ENCODE measurements at places on chromosomes 13 and 19.

DNA sequence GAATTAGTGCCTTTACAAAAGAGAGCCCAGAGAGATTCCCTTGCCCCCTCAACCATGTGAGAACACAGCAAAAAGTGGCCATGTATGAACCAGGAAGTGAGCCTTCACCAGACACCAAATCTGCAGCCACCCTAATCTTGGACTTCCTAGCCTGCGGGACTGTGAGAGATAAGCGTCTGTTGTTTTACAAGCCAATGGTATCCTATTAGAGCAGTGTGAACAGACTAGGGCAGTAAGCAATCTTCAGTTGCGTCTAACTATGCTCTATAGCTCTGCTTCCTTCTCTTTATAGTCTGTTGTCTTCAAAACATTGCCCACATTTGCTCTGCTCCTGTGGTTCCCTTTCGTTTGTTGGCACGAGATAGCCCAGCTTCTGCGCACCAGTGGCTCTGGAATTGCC, 109.5 kb upstream of the FNDC3A start:
- no peak for DNase-seq

DNA sequence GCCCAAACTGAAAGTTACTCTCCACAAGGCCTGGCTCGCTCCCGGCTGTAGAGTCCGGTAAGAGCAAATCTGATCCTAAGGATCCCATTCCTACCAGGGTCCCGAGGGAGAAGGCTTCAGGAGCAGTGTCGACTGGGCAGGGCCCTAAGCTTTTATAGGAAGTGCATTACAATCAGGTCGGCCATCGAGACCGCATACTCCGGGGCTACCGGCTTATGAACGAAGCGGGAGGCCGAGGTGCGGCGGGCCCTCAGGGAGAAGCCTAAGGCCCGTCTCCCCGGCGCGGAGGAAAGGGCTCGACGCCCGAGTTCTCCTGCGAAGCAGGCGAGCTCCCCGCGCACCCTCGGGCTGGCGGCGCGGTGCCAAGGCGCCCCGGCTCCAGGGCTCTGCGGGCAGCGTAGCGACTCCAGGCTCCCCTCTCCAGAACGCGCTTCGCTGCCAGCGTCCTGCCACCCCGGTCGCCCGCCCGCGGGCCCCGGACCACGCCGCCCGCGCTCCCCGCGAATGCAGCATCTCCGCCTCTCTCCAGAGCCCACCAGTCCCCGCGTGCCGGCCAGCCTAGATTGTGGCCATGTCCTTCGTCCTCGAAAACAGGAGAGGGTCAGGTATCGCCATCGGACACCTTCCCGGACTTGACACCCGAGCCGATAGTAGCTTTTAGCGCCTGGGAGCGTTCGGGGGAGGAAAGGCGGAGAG, 1.4 kb downstream of the EFNB2 start:
- DNase-seq: peak; percentile 27

GRCh38 chr13:97367016-97367822, 66.8 kb upstream of the RAP2A start:
- no peak for DNase-seq

- DNase-seq: no peak
Observed at GRCh38 chr13:48741377-48741776, 87.6 kb downstream of the CYSLTR2 start.

DNA sequence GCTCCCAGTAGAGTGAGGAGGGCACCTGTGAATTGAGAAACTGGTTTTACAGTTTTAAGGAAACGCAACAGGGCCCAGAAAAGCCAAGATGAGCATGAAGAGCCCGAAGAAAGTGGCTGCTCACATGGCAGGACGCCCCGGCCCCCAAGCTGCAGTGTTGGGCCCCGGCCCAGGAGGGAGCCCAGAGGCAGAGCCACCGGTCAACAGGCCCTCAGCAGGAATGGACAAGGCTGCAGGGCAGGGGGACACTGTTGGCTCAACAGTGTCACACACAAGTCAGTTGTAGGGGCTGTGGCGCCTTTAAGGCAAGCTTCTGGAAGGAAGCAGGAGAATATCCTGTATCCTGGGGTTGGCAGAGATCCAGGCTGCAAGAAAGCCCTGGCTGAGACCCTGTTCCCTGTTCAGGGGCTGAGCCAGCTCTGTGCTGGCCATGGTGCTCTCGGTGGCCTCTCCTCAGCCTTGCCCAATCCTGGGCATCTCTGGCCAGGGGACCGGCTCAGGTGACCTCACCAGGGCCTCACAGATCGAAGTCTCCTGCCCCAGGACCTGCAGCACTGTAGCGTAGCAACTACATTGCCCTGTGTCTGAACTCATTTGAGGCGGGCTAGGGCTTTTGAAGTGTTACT, 28.0 kb downstream of the UPF1 start:
- DNase-seq: no peak

- DNase-seq: no peak
Observed at GRCh38 chr19:4598712-4599111, 39.2 kb upstream of the SEMA6B start.

GRCh38 chr13:31898378-31899071, 133.0 kb upstream of the FRY start:
- DNase-seq: no peak

- no peak for DNase-seq
Observed at GRCh38 chr13:21011378-21011777, 50.0 kb downstream of the LATS2 start.

- DNase-seq: no peak
Observed at GRCh38 chr13:92387245-92387644, 839.4 kb upstream of the GPC6 start.

DNA sequence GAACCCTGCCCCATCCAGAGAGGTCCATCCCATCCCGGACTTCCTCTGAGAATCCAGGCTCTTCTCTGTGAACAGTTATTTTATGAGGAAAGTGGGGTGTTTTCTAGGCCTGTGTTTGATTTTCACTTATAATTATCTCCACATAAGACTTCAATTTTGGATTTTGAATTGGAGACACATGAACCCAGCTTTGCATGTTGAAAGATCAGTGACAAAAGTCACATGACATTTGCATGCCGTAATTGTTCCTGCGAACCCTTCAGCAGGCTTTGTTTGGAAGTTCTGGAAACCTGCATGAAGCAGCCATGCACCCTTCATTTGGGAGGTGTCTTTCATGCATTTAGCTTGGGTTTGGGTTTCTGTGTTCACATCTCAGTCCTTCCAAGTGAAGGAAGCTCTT, 44.9 kb upstream of the ZNF536 start:
- no peak for DNase-seq

DNA sequence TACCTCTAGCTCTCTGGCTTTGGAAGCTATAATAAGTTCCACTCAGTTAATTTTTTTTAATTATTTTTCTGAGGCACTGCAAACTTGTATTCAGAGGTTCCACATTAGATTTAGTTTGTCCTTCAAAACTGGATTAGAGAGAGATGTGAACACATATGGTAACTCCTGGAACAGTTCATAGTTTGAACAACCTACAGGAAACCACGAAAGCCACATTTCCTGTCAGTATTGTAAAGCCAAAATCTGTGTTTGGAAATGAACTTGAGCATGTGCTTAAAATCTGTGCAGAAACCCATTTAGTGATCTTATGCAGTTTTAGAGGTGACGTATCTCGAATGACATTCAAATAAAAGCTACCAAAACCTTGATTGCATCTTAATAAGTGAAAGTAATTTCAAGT, 1952.0 kb downstream of the OLFM4 start:
- no peak for DNase-seq

DNA sequence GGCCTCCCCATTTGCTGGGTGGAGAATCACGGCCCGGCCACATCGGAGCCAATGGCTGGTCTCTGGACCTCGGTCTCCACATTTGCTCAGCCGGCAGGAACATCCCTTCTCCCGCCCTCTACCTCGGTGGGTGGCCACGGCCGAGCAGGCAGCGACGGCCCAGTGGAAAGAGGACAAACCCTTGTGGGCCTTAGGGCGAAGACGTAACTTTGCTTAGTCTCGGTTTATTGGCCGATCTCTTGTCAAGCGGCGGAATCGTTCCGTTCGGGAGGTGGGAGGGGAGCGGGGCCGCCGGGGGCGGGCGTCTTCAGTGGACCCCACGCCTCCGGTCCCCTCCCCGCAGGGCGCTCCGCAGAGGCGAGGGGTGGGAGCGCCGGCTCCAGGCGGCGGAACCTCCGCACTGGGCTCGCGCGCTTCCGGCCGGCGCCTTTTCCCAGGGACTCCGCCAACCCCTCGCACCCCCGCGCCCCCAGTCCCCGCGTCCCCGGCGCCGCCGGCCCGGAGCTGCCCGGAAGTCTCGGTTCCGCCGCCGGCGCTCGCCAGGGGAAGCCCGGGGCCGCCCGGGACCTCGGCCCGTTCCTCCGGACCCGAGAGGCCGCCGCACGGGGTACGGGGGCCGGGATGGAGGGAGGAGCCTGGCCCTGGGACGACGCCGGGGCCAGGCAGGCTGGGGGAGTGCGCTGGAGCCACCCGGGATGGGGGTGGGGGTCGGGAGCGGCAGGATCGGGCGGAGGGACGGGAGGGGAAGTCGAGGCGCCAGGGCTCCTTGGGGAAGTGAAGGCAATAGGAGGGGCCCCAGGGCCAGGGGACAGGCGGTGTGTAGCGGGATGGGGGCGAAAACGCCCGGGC, at the start of gene ZNF580:
ZNF580 (plus strand) TSS at position 426 of the 849 bp plus-strand sequence. CDS start 1,507 bp downstream, outside the sequence.
- DNase-seq: peak; percentile 53

DNA sequence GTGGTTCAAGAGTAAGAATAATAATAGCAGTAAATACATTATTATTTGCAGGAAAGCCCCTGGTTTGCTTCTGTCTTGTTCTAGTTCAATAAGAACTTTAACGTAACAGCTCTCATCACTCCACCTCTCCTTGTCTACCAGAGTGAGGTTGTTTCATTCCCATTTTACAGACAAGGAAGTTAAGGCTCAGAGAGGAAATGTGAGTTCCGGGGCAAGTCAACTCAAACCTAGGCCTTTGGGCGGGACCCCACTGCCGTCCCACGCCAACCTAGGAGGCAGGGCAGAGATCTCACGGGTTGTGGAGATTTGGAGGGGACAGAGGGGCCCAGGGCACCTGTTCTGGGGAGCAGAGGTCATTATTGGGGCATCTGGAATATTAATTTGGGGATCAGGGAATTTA, 1.5 kb downstream of the MAP4K1 start:
- no peak for DNase-seq

DNA sequence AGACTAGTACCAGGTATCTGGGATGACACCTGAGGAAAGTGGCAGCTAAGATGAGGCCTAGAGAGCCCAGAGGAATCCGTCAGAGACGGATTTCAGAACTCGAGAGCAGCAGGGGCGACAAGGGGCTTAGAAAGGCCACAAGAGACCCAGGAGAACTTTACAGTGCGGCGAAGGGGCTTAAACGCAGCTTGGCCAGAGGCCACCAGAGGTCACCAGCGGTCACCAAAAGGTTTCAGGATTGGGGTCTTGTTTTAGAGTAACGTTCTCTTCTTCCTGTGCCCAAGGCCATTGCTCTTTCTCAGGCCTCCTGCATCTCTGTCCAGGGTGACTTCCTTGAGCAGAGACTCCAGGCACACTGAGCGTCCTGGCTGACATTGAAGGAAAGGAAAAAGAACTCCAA, 2.2 kb downstream of the ZSCAN22 start:
- no peak for DNase-seq

DNA sequence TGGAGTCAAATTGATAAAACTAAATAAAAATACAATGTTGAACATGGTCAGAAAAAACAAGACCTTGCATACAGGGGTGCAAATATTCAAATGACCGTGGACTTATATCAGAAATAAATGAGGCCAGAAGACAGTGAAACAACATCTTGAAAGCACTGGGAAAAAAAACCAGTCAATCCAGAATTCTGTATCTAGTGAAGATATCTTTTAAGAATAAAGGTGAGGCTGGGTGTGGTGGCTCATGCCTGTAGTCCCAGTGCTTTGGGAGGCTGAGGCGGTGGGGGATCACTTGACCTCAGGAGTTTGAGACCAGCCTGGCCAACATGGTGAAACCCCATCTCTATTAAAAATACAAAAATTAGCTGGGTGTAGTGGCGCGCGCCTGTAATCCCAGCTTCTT, 15.2 kb upstream of the CEBPA start:
- no peak for DNase-seq

DNA sequence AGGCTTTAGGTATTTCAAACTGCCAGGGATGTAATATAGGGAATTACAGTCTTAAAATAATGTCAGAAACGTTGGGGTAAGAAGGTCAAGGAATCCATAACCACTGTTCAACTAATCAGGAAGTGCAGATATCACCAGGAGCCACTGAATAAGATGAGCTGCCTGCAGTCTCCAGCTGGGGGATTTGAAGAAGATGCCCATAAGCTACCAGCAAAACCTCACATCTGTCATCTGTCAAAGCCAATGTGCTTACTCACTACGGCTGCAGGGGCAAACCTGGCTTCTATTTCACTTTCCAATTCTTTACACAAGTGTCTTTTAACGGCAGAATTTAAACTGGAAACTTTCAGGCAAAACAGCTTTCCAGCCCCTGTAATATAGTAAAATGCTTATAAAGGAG, 1410.1 kb upstream of the ATXN8OS start:
- DNase-seq: no peak

DNA sequence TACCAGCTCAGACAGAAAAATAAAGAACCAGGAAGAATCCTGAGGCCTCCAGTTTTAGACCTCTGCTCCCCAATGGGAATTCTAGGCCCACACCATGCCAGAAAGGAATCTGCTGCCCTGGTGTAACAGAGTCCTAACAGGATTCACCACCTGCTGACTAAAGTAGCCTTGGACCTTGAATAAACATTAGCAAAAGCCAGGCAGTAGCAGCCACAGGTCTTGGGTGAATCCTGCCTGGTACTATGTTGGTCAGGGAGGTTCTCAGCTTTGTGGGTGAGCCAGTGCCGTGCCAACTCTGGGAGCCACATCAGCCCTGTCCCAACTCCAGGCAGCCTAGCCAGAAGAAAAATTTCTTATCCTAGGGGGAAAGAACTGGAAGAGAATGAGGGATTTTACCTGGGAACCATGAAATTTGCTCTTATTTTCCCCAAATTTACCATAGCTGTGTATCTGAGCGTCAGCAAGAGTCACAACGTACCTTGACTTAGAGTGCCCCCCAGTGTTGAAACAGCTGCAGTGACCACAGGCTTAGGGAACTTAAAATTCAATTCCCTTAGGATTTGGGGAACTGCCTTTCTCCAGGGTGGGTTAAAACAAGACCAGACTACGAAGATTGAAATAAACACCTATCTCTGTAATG, 1895.6 kb upstream of the PRR20A start:
- DNase-seq: no peak

DNA sequence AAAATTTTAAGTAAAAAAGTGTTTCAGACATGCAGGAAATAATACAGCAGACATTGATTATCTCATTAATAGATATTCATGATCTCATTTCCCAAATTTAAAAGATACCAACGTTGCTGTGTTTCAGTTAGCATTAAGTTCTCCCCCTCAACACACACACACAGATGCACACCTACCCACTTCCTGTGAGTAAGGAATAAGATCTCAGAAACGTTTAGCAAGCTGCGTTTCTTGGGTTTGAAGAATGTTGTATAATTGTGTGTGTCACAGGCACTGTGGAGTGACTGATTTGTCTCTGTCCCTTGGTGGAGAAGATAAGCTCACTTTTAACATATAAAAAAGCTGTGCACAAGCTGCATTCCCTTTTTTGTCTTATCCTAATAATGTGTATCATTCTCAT, 196.8 kb downstream of the PDS5B start:
- DNase-seq: no peak

Measured in NCI-H1436 (cell line).